ENCODE measurements at places on chromosomes 4 and X.

GRCh38 chr4:66852843-66853242 is 692.5 kb downstream of the CENPC start:
- DNase-seq = no peak

DNA sequence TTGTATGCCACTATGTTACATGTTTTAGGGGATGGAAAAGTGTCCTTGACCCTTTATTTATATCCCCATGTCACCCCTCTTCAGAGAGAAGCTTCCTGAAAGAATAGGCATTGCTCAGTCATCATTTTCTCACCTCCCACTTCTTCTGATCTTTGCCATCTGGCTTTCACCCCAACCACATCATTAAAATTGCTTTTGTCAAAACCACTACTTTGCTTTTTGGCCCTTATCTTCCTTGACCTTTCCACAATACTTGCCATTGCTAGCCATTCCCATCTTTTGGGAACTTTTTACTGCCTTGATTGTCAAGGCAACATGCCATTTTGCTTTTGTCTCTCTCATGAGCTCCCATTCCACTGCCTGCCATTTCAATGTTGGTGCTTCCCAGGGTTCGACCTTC is 14.9 kb upstream of the FAM9B start:
- no peak for DNase-seq

GRCh38 chr4:5260121-5260520 is 208.8 kb downstream of the STK32B start:
- no peak for DNase-seq

DNA sequence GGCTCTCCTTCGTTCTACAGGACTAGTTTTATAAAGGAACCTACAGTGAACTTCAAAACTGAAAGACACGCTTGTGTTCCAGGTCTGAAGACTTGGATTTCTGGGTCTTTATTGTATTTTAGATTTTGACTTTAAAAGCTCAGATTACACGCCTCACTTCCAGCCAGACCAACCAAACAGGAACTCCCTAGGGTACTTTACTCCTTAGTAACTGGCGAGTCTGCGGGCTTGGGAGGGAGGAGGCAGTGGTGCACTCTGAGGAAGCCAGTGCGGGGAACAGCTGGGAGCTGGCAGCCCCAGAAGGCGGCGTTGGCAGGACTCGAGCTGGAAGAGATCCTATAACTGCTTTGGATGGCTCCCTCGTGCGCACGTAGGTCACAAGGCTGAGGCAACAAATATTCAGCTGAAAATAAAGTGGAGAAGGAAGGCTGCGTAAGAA is 391 bp upstream of the PHKA1 start:
- DNase-seq = peak; percentile 76

- no peak for DNase-seq
Measured at GRCh38 chr4:30904215-30904555, 184.0 kb downstream of the PCDH7 start.

DNA sequence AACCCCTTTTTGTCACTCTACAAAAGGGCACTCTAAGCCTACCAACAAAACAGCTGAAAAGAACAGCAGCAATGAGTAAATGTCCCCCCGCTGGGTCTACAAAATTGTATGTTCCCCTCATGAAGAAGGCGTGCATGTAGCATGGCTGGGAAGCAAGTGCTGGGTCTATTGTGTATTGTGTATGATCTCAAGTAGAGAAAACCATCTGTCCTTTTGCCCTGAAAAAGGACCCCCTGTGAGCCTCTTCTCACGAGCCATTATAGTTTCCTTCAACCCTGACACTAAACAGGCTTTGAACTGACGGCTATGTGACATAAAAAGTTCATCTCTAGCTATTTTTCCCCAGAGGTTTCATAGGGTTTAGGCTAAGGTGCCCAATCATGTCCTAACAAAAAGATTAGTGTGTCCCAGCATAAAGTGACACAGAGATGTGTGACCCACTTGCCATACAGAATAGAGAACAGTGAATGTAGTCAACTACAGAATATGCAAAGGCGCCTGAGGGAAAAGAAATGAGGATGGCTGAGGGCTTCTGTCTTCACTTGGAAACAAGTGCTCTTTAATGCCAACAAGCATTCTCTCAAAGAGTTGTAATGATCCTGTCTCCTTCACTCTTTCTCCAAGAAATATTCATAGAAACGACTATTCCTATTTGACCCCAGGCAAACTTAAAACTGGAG is 27.3 kb downstream of the COL25A1 start:
- DNase-seq = no peak

- DNase-seq = no peak
Measured at GRCh38 chr4:26459756-26460530, 30.3 kb downstream of the CCKAR start.

DNA sequence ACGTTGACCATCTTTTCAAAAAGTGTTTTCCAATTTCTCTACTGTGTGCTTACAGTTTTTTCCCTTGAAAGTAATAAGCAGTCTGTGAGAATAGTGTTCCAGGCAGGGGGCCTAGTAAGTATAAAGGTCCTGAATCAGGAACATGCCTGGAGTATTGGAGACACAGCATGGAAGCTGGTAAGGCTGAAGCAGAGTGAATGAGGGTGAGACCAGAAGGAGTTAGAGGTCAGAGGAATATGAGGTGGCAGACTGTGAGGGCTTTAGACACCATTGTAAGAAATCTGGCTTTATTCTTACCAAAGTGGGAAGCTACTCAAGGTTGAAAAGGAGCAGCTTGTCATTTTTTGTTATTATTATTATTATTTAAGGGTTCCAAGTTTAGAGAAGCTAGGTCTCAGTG is 107.4 kb downstream of the CT47B1 start:
- no peak for DNase-seq

DNA sequence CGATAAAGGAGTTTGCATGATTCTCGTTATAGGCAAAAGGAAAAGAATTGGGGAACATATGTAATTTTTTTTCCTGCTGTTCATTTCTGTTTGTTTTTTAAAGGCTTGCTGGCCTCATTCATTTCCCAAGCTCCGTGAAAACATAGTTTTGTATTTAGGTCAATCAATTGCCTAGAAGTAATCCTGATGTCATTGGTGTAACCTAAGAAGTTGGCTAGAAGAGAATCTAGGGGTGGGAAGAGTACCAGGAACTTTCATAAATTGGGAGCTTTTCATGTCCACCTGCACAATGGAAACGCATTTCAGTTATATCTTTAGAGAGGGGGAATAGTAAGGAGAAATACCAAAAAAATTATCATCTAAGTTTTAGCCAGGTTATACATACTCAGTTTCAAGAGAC is 3.8 kb downstream of the RAPGEF2 start:
- DNase-seq = no peak

GRCh38 chrX:119605464-119606279 is 552 bp downstream of the NKRF start:
- DNase-seq = no peak

DNA sequence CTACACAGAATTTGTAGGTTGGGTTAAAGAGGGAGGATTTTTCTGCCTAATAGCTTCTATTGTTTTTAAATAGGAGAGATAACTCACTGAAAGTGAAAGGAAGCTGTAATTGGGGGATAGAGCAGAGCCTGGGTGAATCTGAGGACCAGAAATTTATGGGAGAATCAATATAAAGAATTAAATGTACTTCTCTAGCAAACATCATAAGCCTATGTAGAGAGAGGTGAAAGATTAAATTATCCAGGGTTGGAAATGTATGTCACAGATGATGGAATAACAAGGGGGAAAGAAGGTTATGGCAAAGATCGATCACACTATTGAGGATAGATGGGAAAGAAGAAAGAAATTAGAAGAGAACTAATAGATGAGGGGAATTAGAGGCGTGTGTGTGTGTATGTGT is 104.4 kb upstream of the DCAF8L1 start:
- DNase-seq = no peak

DNA sequence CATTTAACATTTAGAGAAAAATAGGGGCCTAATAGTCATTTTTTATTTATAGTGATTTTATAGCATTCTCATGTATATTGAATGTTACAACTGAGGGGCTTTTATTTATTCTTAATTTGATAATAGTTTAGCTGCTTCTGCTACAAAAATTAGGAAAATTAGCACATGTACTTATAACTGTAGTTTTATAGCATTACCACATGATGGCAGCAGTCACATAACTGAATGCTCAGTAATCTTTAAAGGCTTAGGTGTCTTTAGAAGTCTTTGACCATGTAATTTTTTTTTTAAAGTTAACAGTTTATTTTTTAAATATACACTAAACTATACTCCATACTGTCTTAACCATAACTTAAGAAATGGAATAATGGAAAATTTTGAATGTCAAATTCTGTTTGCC is 136.6 kb downstream of the STAG2 start:
- DNase-seq = peak; percentile 17
